ENCODE measurements at places on chromosomes 6 and 20.

- no peak for DNase-seq
Observed at GRCh38 chr20:55057779-55058415, 582.5 kb downstream of the DOK5 start.

GRCh38 chr6:111633822-111634221 is 28.1 kb upstream of the TRAF3IP2 start:
- no peak for DNase-seq

DNA sequence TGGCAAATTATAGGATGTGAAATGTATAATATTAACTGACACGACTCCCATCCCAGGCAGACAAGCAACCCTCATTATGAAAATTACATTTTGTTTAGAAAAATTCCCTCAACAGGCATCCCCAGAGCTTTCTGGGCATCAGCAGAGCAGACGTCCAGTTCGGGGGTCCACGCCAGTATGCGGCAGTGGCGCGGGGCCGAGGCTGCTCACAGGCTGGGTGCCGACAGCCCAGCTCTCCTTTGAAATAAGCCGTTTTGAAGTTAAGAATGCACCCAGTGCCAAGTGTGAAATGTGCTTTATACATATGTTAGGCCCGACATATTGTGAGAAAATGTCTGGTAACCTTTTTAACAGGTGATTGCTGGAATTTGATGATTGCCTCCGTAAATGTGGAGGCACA is 50.4 kb downstream of the RPP40 start:
- no peak for DNase-seq

DNA sequence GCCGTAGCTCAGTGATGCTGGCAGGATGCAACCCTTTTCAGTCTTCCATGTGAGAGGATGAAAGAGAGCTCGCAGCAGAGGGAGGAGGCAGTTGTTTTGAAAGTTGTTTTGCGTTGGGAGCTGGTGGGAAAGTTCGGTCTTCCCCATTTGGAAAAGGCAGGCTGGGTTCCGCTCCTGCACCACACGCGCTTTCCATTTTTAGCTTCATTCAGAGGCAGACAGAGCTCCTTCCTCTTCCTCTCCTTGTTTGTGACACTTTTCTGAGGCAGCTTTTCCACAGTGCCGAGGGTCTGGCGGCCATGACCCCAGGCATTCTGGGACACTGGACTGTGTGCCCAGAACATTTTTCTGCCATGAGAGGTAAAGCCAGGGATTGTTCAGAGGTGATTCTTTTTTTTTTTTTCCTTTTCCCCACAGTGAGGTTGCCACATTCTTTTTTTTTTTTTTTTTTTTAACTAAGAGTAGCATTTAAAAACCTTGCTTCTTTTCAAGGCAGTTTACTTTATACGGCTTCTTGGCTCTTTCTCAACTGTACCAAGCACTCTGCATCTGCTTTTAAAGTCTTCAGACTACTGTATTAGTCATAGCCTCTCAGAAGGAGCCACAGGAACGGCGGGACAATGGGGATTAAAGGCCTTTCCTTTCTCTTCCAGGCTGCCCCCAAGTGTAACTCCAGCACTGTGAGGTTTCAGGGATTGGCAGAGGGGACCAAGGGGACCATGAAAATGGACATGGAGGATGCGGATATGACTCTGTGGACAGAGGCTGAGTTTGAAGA is 1.6 kb downstream of the PRDM1 start:
- DNase-seq = no peak

GRCh38 chr6:7129784-7130569 is 22.2 kb downstream of the RREB1 start:
- DNase-seq = no peak

DNA sequence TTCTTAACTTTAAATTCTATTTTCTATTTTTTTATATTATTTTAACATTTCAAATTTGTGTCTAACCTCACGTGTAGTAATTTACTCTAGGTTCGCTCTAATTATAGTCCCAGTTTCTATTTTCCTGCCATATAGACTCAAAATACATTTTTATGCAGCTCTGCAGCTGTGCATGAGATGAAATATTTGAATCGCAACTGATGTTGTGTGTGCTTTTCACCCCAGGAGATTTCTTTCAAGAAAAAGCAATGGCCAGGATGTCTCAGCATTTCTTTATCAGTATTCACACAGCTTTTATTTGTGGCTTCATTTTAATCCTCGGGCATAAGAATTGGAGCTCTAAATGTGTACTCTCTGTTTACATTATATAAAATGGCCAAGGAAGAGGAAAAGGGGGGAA is 157.6 kb downstream of the HDGFL1 start:
- DNase-seq = no peak

- no peak for DNase-seq
Observed at GRCh38 chr20:21812379-21812778, 106.9 kb downstream of the PAX1 start.

DNA sequence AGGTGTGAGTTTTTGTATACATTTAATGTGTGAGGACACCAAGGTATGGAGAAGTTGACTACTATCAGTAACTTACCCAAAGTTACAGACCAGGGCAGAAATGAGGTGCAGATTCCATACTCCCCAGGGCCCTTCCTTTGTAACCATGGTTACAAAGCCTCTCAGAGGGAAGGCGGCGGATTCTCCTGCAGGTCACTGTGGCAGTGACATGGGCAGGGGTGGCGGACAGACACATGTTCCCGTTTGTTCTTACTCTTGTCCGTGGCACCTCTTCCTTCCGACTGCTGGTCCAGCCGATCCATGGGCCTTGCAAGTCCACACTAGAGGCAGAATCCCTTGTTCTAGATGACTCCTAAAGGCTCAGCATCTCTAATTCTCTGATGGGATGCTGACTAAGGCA is 43.0 kb downstream of the PDYN start:
- no peak for DNase-seq

- DNase-seq = no peak
Observed at GRCh38 chr6:46921731-46922130, at the start of gene ADGRF5. Gene ADGRF5, minus strand, starts transcription at chr6:46921938. Its CDS starts 15,176 bp downstream, at chr6:46906762.

DNA sequence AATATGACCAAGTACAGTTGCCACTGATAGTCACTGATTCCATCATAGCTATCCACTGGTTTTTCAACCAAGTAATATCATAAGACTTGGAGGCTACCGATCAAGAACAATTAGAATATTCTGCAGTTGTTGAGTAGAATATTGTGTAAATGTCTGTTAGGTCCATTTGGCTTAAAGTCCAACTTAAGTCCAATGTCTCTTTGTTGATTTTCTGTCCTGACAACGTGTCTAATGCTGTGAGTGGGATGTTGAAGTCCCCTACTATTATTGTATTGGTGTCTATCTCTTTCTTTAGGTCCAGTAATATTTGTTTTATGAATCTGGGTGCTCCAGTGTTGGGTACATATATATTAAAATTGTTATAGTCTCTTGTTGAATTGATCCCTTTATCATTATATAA is 13.9 kb downstream of the ARFGEF3 start:
- DNase-seq = no peak

DNA sequence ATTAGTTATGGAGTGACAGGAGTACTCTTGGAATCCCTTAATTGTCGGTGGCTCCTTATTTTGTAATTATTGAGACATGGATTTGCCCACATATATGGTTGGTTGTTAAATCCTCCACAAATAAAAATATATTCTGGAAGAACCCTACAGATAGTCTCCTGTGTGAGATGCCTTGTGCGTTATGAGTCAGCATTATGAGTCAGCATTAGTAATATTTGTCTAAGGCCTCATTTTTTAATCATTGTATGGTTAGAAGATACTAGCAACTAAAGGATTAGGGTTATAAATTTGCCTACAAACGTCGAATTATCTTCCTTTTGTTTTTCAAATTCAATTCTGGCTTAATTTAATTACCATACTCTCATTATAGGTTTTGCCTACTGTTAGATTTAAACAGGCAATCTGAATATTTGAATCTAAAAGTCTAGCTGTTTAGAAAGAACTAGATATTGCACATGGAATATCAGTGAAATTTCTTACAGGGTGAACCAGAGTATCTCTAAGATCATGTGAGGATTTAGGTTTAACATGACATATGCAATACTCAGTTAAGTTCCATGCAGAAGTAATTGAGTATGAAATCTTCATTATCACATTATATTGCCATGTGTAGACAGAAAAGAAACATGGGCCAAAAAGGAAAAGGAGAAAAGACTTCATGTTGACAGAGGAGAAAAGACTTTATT is 5.9 kb downstream of the C6orf58 start:
- no peak for DNase-seq

DNA sequence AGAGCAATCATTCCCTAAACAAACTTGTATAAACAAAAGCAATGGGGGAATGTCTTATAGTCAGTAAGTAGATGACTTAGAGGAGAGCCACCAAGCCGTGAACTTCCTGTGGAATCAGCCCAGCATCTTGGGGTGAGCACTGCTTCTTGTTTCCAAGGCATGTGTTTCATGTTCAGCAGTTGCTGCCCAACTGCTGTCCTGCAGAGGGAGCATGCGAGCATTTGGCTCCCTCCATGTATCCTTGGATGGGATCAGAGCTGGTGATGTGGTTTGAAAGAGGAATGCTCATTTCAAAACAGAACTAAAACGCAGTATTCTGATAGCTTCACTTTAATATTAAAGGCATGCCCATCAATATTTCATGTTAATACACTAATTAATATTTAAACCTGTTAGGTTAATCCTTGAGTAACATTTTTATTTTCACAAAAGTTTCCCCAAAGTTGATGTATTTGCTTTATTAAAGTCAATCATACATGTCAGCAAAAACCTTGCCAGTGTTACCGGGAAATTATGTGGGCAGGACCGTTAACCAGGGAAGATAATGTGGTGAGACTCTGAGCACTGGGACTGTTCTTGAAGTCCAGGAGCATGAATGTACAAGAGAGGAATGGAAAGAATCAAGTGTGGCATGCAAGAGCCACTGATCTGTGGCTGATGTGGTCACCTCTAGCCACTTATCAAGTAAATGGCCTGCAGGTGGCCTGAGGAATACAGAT is 172.1 kb upstream of the GGTLC1 start:
- no peak for DNase-seq

- no peak for DNase-seq
Observed at GRCh38 chr6:43295456-43295855, 2.6 kb upstream of the SLC22A7 start.

GRCh38 chr20:21151791-21152190 is 25.9 kb downstream of the KIZ start:
- DNase-seq = no peak

- no peak for DNase-seq
Observed at GRCh38 chr6:2885967-2886735, 17.0 kb downstream of the SERPINB9 start.

DNA sequence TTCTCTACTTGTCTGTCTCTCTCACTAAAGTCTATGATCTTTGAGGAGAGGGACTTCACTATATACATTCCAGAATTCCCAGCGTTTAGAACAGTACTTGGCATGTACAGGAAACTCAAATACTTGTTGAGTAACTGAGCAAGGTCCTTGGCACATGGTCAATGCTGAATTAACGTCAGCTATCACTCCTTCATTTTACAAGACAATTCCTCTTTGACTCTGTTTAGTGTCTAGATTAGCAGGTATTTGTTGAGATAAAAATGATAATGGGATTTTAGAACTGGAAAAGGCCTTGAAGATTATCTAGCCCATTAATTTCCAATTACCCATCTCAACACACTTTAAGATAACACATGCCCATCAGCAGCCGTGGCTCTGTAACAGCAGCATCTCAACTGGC is 6.6 kb upstream of the GUCA1B start:
- DNase-seq = no peak

DNA sequence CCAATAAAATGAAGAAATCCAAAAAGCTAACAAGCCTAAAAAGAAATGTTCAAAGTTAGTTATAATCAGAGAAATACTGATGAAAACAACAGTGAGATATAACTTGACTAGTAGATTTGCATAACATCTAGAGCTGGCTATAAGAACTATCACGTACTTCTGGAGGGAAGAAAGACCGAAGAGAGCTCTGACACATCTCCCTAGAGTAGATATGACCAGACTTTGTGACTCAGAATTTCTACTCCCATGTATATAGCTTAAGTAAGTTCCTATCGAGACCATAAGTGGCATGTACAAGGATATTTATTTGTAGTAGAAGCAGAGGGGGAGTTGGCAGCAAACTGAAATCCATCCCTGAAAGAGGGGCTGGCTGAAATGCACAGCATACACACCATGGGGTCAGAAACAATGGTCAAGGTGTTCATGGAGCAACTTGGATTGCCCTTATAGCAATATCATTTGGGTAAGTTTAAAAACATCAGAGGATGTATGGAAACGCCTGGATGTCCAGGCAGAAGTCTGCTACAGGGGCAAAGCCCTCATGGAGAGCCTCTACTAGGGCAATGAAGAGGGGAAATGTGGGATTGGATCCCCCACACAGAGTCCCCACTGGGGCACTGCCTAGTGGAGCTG is 25.6 kb upstream of the IL17A start:
- no peak for DNase-seq

GRCh38 chr6:46583081-46583480 is 69.5 kb downstream of the CYP39A1 start:
- DNase-seq = no peak

GRCh38 chr6:79410806-79411205 is 126.4 kb downstream of the LCA5 start:
- DNase-seq = no peak

DNA sequence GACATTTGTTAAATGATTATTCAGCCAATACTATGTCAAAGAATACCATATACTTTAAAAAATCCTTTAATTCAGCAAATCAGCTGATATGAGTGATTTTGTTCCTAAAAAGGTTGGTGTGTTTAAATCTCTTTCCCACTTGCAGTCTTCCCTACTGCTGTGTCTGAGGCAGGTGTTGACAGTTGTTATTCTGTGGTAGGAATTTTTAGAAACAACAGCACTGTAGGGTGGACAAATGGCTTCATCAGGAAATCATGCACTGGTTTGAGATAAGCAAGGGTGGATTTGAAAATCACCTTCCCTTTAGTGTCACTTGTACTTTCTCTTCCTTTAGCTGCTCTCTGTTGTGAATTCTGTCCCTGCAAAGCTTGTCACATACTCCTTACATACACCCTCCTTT is 213.7 kb upstream of the SGK1 start:
- no peak for DNase-seq

- peak; percentile 85 for DNase-seq
Observed at GRCh38 chr20:49186535-49187329, 1.4 kb downstream of the STAU1 start.

DNA sequence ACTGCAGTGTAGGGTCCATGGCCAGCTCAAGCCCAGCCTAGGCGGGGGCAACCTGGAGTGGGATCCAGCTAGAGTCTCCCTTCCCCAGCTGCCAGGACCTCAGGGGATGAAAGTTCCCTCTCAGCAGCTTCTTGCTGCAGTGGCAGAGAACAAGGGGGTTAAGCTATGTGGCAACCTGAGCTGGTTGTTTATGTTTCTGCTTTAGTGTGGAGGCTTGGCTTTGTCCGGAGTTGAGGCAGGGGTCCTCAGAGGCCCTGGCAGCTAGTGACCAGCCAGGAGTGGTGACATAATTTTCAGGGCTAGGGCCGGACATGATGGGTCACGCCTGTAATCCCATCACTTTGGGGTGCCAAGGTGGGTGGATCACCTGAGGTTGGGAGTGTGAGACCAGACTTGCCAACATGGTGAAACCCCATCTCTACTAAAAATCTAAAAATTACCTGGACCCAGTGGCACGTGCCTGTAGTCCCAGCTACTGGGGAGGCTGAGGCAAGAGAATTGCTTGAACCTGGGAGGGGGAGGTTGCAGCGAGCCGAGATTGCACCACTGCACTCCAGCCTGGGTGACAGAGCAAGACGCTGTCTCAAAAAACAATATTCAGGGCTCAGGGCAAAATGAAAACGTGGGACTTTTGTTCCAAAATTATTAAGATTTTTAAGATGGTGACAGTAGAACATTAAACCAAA is 8.5 kb upstream of the PCIF1 start:
- no peak for DNase-seq
